Progenitor cell of endocrine pancreas (in vitro differentiated cells): ENCODE measurements at places on chromosomes 1 and 21. TPM values are rescaled to one million over a fixed set of nuclear protein-coding genes. Genes with fewer than 3 reads are reported as not detected.

ERICH3 gene
- 1.1 and 1.5 TPM in 2 replicates for total RNA-seq

CXADR gene
- 58.1 and 65.9 TPM in 2 replicates for total RNA-seq

PDPN gene
- total RNA-seq = 9.5 and 13.9 TPM in 2 replicates

FCRL5 gene
- not detected in 2 replicates for total RNA-seq

NBPF6 gene
- total RNA-seq = not detected in 2 replicates

PPFIA4 gene
- total RNA-seq = 0.87 and 1.2 TPM in 2 replicates

HAO2 gene
- not detected in 2 replicates for total RNA-seq

- no peak for DNase-seq
These were observed 62.5 kb downstream of the ASH1L start for GRCh38 chr1:155499953-155500639.

- no peak for DNase-seq
These were observed 50.7 kb downstream of the KLHDC7A start for GRCh38 chr1:18531503-18531845.

DNA sequence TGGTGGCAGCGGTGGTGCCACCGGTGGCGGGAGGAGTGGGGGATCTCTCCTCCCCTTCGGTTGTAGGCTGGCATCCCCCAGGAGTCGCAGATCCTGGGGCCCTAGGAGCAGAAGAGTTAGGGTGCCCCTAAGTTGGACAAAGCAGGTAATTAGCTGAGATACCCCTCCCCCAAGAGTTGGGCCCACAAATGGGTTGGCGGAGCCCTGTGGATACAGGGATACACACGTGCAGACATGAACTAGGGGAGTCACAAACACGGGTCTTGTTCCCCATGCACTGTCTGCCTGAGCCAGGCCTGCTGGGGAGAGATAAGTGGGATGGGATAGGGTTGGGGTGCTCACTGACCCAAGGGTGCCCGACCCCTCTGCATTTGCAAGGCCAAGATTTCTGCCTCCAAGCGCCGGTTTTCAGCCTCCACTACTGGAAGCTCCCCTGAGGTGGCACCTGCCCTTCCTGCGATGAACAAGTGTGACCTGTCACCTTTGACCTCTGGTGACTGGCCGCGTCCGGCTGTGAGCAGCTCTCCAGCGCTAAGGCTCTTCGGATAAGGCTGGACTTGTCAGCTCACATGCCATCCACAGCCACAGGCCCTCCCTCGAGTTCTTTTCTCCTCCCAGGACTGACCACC lies 1.8 kb downstream of the CCDC17 start:
- no peak for DNase-seq

DNA sequence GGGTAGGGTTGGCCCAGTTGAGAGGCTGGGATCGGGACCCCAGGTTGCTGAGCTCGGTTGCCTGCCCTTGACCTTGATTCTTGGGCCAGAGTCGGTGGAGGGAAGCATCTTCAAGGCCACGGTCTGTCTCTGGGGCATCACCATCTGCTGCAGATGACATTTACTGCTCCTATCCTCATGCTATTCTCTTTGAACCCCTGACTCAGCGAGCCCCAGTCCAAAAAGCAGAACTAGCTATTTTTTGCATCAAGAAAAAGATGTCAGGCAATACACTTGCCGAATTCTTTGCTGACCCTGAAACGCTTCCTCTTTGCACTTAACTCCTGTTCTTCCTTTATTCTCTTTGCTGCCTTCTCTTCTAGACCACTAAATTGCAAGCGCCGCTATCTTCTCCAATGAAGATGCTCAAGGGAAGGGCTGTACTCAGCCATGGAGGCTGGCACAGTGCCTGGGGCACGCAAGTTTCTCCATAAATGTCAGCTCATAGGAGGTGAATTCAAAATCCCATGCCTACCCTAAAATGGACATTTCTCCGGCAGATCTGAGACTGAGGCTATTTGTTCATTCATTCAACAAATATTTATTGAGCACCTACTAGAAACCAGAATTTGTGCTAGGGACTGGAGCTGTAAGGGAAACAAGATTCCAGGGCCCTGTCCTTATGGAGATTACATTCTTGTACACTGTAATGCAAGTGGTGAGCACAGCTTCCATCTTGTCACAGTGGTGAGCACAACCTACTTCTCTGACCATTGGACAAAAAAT lies 20.5 kb upstream of the CAPZB start:
- DNase-seq = no peak

DNA sequence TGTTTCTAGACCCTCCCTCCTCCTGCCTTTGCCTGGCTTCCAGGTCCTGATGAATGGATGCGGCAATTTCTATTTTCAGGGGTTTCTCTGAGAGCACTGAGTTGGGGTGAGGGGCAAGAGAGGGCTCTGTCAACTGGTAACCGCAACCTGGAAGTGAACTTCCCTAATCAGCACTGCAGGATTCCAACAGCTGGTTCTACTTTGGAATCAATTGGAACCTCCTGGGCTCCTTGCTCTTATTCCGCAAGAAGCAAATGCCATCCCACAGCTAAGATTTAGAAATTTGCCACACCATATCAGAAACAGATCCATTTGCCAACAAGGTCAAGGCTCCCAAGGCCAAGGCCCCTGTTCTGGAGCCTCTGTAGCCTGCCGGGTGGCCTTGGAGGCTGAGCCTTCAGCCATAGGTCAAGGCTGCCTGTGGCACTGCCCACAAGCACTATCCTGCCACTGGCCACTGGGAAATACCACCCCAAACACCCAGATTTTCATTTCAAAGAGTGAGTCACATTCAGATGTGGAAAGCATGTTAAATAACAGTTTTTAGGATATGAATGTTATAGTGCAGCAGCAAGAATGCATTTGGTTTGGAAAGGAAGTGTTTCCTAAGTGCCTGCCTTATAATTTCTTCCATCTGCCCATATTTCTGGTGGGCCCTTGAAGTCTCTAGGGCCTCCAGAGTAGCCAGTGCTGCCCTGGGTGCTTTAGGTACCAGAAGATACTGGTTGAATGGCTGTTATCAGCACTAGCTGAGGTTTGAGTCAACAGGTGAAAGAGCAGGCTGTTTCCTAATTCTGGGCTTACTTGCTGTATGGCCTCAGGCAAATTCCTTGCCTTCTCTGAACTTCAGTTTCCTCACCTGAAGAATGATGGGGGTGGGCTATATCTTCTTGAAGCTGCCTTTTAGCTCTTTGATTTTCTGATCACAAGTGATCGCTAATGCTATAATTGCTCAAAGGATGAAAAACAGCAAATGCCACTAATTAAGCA lies 56.3 kb upstream of the JUN start:
- no peak for DNase-seq

DNA sequence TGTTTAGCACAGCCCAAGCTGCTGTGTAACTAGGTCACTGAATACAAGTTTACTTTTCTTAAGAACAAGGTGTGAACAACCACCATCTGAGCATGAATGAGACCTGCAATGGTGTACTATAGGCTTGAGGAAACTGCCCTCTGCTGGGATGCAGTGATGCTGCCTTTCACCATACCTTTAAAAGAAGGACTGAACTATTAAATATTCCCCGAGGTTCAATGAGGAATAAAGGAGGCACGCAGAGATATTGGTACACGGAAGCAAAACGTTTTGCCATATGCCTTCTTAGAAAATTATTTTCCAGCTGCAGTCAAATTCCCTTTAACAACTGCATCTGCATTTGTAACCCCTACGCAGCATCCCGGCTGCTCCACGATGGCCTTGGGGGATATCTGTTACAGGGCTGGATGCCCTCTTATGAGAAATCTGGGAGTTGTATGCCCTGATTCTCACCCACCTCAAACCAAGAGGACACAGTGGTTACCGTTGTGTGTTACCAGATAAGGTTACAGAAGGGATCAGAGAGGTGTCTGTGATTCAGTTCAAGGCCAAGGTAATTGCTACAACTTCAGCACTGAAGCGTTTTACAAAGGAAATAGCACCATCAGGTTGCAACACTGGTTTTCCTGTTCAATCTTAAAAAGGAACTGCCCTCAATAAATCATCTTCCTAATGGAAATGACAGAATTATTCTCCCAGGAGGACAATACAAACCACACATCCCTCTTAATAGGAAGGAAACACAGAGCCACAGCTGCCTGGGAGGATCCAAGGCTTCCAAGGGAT lies 470.5 kb downstream of the LTN1 start:
- DNase-seq = no peak

DNA sequence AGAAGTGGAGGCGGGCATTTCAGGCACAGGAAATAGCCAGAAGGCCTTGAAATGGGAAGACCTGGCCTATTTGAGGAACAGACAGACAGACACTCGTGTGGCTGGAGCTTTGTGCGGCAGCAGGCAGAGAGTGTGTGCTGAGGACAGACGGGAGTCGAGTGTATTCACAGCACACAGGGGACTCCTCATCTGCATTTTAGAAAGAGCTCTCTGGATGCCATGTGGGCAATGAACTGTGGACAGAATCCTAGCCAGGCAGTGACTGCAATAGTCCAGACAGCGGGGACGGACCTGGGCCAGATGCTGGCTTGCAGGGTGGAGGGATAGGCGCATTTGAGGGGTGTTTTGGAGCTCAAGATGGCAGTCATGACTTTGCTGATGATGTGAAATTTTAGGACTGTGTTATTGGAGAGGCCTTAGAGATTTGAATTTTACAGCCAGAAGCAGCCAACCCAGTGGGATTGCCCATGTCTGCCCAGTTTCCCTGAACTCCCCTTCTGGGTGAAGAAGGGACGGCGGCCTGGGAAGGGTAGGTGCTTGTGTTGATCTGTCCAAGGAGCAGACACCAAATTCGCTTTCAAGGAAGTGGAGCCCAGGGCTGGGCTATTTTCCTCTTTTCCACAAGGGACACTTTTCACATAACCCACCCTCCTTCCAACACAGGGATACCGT lies 43.7 kb downstream of the CHAF1B start:
- DNase-seq = no peak

DNA sequence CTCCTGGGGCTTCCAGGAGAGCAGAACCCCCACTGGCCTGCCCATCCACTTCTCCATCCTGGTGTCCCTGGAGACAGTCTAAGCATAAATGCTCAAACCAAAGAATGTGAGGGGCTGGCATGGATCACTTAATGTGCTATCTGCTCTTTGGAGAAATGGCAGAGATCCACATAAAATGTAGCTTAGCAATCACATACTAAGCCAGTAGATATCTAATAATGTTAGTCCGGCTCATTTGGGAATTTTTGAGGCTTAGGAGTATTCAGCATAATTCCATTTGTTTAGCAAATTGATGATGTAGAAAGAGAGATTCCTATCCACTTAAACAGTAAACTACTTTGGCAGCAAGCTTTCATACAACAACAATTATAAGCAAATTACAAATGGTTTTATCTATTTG lies 90.7 kb downstream of the TENT5C start:
- DNase-seq = no peak

GRCh38 chr1:159830722-159831121 lies 4.0 kb downstream of the SLAMF8 start:
- DNase-seq = no peak

GRCh38 chr1:8646189-8646588 lies 171.3 kb downstream of the RERE start:
- no peak for DNase-seq

DNA sequence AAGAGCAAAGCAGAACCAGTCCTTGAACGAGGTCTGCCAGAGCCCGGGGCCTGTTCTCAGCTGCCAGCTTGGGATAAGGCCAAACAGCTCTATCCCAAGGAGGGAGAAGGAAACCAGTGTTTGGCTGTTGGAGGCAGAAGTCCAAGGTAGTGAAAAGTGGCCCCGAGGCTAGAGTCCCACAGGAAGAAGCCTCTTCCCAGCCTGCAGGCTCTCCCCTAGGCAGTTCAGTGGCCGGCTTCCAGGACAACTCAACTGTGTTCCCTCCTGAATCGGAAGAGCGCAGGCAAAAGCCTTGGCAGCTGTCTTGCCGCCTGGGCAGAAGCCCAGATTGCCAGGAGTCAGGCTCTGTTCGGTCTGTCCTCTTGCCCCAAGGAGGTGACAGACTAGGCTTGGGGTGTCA lies 19.3 kb downstream of the QSOX1 start:
- no peak for DNase-seq

DNA sequence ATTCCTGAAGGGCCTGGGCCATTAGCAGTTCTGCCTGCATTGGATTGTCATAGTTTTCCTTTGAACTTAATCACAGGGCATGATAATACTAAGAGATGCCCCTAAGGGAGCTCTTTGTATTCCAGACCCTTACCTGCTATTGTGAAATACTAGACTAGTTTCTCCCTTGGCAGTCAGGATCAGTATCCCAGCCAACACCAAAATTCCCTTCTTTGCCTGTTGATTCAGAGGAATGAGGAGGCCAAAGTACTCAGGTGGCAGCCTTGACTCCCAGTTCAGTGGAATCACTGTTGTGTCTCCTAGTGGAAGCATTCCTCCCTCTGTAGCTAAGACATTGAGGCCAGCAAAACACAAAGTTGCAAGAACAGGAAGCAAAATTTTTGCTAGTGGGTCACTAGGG lies 20.7 kb downstream of the SLAMF7 start:
- no peak for DNase-seq

- DNase-seq = no peak
These were observed 64.6 kb downstream of the ERI3 start for GRCh38 chr1:44290250-44291094.

DNA sequence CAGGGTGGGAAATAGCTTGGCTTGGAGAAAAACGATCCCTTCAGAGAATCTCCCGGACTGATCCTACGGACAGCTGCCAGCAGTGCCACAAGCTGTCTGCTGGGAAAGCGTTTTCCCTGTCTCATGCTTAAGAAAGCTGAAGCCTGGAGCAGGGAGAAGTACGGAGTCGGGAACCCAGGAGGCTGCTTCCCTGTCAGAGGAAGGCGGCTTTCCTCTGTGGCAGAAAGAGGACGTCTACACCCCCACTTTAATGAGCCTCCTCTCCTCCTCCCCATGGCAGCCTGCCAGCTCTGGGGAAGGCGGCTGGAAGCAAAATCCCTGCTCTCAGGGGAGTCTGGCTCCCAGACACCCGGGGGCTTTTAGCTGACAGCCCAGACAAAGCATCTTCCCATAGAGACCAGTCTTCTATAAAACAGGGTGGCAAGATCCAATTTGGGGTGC lies 7.3 kb downstream of the KIF21B start:
- DNase-seq = no peak

DNA sequence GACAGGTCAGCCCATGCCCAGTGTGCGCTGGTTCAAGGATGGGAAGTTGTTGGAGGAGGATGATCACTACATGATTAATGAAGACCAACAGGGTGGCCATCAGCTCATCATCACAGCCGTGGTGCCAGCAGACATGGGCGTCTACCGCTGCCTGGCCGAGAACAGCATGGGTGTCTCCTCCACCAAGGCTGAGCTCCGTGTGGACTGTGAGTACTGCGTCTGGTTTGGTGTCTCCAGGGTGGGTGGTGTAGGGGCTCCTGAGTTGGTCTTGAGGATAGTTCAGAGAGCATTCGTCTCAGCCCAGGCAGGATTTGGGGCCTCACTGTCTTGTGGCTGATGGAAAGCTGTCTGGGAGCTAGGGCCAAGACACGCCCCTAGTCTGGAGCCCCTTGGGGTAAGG lies 83.2 kb downstream of the TRIM11 start:
- no peak for DNase-seq

DNA sequence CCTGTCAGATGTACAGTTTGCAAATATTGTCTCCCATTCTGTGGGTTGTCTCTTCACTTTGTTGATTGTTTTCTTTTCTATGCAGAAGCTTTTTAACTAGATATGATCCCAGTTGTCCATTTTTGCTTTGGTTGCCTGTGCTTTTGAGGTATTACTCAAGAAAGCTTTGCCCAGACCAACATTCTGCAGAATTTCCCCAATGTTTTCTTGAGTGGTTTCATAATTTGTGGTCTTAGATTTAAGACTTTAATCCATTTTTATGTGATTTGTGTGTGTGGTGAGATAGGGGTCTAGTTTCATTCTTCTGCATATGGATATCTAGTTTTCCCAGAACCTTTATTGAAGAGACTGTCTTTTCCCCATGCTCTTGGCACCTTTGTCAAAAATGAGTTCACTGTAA lies 116.9 kb downstream of the DUSP10 start:
- no peak for DNase-seq
